ENCODE measurements at places on chromosomes 2 and 18.

DNA sequence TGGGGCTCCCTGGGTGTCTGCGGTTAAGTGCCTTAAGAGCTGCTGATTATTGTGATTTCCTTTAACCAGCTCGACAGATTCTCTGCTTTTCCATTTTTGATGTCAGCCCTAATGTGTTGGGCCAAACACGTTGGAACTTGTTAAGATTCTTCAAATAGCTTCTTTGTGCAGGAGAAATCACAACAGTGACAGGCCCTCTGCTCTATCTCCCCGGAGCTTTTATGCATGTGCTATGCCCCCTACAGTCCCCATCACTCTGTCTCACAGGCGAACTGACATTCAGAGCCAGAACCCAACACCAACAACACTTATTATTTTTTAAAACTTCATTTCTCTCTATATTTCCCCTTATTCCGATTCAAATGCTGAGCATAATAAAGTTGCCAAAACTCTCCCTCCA, 371.7 kb upstream of the CELF4 start:
- no peak for DNase-seq

DNA sequence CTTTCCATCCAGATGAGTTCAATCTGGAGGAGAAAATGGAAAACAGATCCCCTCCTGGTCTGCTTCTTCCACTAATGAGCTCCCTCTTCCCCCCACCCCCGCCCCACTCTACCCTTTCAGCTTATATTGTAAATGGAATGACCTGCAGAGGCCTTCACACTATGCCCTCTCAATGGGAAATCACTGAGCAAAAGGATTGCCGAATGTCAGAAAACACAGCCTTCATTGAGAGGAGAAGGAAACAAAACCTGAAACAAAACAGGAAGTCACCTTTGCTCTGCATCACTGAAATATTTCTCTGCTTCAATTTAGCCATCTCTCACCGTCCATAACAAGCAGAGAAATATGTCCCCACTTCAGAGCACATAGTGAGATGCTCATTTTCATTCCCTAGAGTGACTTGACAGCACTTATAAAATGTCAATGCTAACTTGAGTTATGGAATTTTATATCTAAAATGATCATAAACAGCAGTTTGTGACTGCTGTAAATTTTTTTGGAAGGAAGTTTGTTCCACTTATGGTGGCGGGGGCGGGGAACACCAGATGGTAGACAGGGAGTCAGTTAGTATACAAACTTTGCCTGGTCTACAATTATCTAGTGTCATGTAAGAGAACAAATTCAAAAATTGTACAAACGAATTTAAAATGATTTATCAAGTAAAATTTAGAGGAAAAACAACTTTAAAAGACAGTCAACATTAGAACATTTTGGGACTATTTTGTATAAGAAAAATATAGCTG, 1.8 kb upstream of the FRZB start:
- DNase-seq: no peak

DNA sequence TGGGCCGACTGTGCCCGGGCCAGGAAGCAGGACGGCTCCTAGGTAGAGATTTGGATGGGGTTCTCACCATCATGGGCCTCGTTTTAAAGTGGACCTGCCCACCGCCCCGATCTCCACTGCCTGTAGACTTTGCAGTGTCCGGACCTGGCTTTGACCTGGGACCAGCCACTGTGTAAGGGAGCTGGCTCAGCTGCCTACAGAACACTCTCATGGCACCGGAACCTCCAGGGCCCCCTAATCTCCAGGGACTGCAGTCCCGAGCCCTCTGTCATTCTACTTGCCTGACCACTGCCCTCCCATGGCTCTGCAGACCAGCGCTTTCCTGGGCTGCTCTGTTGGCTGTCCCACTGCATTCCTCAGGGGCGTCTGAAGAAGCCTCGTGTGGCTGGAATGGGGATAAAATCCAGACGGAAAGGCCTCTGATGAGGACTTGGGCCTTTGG, 120.8 kb downstream of the GLI2 start:
- no peak for DNase-seq

GRCh38 chr2:136767030-136767429, 1.7 kb downstream of the THSD7B start:
- no peak for DNase-seq

- no peak for DNase-seq
These were observed 55.0 kb upstream of the CTDP1 start for GRCh38 chr18:79624356-79625170.

DNA sequence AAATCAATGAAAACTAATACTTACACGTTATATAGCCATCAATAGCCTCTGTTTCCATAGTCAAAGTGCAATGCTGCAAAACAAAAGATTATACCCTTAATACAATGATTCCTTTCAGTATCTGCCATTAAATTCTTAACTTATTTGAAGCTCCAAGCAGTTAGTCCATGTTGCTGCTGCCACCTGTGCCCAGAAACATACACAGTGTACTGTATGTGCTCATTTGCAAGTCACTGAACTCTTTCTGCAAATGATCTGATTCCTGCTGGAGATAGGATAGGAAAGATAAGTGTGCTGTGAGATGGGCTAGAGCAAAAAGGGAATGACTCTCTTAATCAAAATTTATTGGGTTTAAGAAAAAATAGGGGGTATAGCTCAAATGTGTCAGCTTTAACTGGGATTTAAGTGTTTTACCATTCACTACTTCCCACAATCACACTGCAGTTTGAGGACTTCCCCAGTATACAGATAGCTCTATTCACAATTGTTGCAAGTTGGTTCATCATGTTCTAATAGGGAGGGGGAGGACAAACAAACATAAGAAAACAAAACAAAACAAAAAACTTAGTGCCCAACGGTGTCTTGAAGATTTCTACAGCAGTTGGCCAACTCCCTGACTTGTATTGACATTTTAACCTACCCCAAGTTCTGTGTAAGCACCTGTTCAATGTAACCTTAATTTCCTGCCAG, 2.7 kb downstream of the IKZF2 start:
- DNase-seq: no peak
